ENCODE measurements at places on chromosomes 3 and 15. TPM values are rescaled to one million over a fixed set of nuclear protein-coding genes. Genes with fewer than 3 reads are reported as not detected.

The EXD1 gene
- under 0.01 TPM for total RNA-seq

The SNX22 gene
- 12.5 TPM for total RNA-seq

The PPP1R2 gene
- 121 TPM for total RNA-seq

The OR5K1 gene
- not detected for total RNA-seq

The GRIP2 gene
- 11.3 TPM for total RNA-seq

The MON1A gene
- total RNA-seq = 14.3 TPM

The KNG1 gene
- total RNA-seq = not detected

The TMIE gene
- total RNA-seq = 1.6 TPM

The NDUFB5 gene
- total RNA-seq = 145 TPM

The MINDY4B gene
- total RNA-seq = not detected

The P2RY14 gene
- total RNA-seq = 1.4 TPM

The TERC gene
- 71.0 TPM for total RNA-seq

The PSTPIP1 gene
- total RNA-seq = 0.23 TPM

The C15orf61 gene
- 24.7 TPM for total RNA-seq

The PCOLCE2 gene
- 13.6 TPM for total RNA-seq

The LDHAL6B gene
- total RNA-seq = not detected

The FBXO40 gene
- not detected for total RNA-seq

The HRH1 gene
- total RNA-seq = 7.8 TPM

The DUT gene
- total RNA-seq = 72.7 TPM

The PCLAF gene
- 7.8 TPM for total RNA-seq
